ENCODE measurements at places on chromosomes 7 and 10. TPM values are rescaled to one million over a fixed set of nuclear protein-coding genes. Genes with fewer than 3 reads are reported as not detected.

DNA sequence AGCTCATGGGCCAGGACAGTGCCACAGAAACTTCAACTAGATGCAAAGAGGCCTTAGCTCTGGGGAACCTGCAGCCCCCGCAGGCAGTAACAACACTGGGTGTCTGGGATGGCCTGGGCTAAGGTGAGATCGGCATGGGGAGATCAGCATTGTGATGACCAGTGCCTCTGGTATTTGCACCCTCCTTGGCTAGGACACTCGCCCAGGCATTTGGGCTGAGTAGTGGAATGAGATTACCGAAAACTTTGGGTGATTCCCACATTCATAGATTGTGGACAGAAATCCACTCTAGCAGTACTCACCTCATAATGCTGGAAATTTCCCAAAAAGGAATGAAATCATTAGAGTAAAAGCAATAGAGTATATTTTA, 70.6 kb upstream of the ZMIZ2 start:
- no peak overlapping the region for H3K4me3 ChIP-seq
- no peak overlapping the region for H3K27ac ChIP-seq
- H3K36me3 ChIP-seq, result peaks cover 96% of the 10 kb centered on the region
- peaks cover 7% of the 10 kb centered on the region for H3K4me1 ChIP-seq
- no peak for DNase-seq
- no peaks in the 10 kb centered on the region for H3K27me3 ChIP-seq

DNA sequence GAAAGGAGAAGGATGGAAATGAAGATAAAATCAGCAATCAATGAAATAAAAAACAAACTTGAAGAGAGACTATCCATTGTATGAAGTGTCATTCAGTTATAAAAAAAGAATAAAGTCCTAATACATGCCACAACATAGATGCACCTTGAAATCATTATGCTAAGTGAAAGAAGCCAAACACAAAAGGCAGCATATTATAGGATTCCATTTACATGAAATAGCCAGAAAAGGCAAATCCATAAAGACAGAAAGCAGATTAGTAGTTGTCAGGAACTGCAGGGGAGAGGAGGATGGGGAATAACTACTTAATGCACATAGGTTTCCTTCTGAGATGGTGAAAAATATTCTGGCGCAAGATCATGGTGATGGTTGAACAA, 6.6 kb upstream of the PON1 start:
- H3K27me3 ChIP-seq, result no peaks in the 10 kb centered on the region
- no peak for DNase-seq
- H3K36me3 ChIP-seq, result no peaks in the 10 kb centered on the region

DNA sequence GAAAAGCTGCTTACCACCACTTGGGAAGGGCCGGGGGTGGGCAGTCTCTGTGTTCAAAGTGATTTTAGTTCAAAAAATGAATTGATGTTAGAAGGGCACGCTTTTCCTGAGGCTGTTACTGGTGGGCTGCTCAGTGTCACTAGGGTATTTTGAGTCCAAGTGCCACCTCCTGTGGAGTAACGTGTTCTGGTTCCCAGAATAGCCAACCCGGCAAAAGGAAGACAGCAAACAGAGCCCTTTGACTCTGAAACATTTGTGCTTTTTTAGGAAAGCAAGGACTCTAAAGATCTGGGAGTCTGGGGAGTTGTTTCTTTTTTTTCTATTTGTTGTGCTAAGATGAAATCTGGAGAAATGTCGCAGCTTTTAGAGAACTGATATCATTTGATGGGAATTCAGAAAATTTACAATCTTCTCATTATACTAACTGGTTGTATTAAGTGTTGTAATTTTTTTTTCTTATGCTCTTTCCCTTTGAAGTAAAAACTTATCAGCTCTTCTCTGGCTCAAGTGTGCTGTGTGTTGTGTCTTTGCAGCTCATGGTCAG, 66.2 kb downstream of the MKX start:
- H3K4me1 ChIP-seq, result peaks cover 52% of the 10 kb centered on the region
- no peak for DNase-seq
- H3K36me3 ChIP-seq, result no peaks in the 10 kb centered on the region
- H3K27ac ChIP-seq, result peak overlapping the region; percentile 73

- DNase-seq, result no peak
- H3K27me3 ChIP-seq, result no peaks in the 10 kb centered on the region
- no peak overlapping the region for H3K4me3 ChIP-seq
Observed at GRCh38 chr10:114445332-114445731, 41.0 kb upstream of the AFAP1L2 start.

- no peaks in the 10 kb centered on the region for H3K4me1 ChIP-seq
- peak; percentile 48 for DNase-seq
- no peak overlapping the region for H3K27ac ChIP-seq
- H3K36me3 ChIP-seq, result peaks cover 25% of the 10 kb centered on the region
- no peak overlapping the region for H3K4me3 ChIP-seq
- H3K27me3 ChIP-seq, result no peaks in the 10 kb centered on the region
Observed at GRCh38 chr10:285216-285615, 150.0 kb downstream of the ZMYND11 start.

DNA sequence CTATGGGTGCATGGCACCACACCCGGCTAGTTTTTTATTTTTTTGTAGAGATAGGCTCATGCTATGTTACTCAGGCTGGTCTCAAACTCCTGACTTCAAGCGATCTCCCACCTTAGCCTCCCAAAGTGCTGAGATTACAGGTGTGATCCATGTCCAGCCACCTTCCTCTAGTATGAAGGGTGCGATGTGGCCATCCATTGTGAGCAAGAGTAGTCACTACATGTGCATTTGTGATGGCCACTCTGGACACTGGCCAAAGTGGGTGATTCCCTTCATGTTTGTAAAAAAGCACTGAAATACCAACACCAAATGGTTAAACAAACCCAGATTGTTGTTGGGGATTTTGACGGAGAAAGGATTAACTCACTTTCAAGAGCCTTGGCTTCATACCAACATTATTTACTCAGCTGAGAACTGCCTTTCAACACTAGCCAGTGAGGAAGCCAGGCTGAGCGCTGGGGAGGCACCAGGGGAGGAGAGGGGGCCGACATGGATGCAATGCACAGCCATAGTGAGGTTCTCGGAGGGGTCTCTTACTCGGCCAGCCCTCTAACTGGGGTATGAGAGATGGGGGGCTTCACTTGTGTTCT, 198.1 kb upstream of the LYZL2 start:
- H3K27ac ChIP-seq, result no peak overlapping the region
- no peak overlapping the region for H3K4me3 ChIP-seq
- no peaks in the 10 kb centered on the region for H3K27me3 ChIP-seq
- peaks cover 30% of the 10 kb centered on the region for H3K4me1 ChIP-seq
- no peaks in the 10 kb centered on the region for H3K36me3 ChIP-seq

GRCh38 chr10:35486297-35486990, 118.7 kb upstream of the GJD4 start:
- H3K27ac ChIP-seq, result no peak overlapping the region
- no peak for DNase-seq
- no peak overlapping the region for H3K4me3 ChIP-seq
- H3K27me3 ChIP-seq, result no peaks in the 10 kb centered on the region

DNA sequence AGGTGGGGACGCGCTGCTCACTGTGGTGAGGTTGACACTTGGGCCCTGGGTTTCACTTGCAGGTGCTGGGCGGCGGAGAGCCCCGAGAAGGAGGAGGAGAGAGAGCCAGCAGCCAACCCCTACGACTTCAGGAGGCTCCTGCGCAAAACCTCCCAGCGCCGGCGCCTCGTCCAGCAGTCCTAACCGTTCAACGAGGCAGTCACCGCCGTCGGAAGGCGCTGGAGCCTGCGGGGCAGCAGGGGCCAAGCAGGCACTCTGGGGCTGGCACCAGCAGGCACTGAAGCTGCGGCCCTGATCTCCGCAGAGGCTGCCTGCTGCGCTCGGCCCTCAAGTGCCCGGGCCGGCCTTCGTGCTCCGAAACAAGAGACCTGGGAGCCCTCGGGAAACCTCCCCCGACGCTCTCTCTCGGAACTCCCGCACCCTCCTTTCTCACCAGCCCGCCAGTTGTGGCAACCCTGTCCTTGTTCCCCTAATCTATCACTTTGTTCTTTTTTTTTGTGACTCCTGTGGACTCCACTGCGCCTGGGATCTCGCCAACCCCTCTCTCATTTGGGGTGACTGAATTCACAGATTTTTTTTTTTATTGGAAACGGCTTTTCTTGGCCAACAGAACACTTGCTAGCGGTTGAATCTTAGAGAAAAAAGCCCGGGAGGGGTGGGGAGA, 4.7 kb upstream of the GAD2 start:
- no peaks in the 10 kb centered on the region for H3K4me1 ChIP-seq
- no peak overlapping the region for H3K27ac ChIP-seq
- DNase-seq, result no peak
- H3K36me3 ChIP-seq, result no peaks in the 10 kb centered on the region

- H3K27ac ChIP-seq, result no peak overlapping the region
- no peaks in the 10 kb centered on the region for H3K36me3 ChIP-seq
- no peaks in the 10 kb centered on the region for H3K4me1 ChIP-seq
Observed at GRCh38 chr7:29865526-29865925, 59.2 kb downstream of the WIPF3 start.

DNA sequence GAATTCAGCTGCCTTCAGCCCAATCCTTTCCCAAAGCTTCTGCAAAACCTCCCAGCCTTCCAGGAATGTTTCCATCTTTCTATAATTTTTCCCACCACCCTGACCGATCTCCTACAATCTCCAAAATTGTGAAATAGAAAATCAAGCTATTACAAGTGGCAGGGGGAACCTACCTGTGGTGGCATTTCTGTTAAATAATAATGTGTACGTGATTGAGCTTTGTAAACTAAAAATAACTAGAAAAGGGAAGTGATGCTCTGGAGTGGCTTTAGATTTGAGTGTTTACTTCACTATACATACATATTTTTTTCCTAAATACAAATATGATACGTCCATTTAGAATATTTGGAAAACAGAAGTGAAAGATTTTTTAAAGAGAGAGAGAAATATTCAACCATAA, 593.6 kb downstream of the GRM8 start:
- no peak overlapping the region for H3K27ac ChIP-seq
- H3K4me3 ChIP-seq, result no peak overlapping the region
- no peaks in the 10 kb centered on the region for H3K27me3 ChIP-seq
- H3K4me1 ChIP-seq, result no peaks in the 10 kb centered on the region
- no peaks in the 10 kb centered on the region for H3K36me3 ChIP-seq

DNA sequence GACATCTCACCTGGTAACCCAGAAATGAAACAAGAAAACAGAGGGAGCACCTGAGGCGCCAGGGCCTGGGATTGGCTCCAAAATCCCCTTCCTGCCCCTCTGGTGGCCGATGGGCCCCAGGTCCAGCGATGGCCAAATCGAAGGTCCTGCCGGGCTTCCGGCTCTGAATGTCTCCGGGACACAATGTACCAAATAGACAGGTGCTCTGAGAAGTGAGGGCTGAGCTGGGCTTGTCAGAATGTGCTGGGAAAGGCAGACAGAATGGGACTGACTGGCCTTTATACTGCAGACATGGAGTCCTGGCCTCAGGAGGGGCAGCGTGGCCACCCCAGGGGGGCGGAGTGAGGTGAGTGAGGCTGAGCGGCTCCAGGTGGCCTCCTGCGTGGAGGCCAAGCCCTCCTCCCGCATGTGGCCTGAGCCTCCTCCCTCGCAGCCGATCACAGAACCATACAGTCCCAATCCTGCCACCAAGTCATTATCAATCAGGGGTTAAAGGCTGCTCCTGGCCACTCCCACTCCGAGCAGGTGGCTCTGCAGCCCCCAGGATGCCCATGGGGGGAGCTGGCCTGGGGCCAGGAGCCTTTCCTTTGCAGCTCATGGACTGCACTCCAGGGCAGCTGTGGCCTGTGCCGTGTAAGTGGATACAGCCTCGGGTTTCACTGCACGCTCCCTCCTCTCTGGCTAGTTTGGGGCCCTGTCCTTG, 185.5 kb downstream of the ADARB2 start:
- H3K27me3 ChIP-seq, result no peaks in the 10 kb centered on the region
- no peak overlapping the region for H3K27ac ChIP-seq
- no peaks in the 10 kb centered on the region for H3K4me1 ChIP-seq
- DNase-seq, result peak; percentile 50
- no peaks in the 10 kb centered on the region for H3K36me3 ChIP-seq
- no peak overlapping the region for H3K4me3 ChIP-seq

- DNase-seq, result no peak
- no peaks in the 10 kb centered on the region for H3K36me3 ChIP-seq
- H3K4me3 ChIP-seq, result no peak overlapping the region
- no peak overlapping the region for H3K27ac ChIP-seq
- no peaks in the 10 kb centered on the region for H3K4me1 ChIP-seq
- no peaks in the 10 kb centered on the region for H3K27me3 ChIP-seq
Observed at GRCh38 chr7:24967696-24968095, 12.3 kb downstream of the OSBPL3 start.

DNA sequence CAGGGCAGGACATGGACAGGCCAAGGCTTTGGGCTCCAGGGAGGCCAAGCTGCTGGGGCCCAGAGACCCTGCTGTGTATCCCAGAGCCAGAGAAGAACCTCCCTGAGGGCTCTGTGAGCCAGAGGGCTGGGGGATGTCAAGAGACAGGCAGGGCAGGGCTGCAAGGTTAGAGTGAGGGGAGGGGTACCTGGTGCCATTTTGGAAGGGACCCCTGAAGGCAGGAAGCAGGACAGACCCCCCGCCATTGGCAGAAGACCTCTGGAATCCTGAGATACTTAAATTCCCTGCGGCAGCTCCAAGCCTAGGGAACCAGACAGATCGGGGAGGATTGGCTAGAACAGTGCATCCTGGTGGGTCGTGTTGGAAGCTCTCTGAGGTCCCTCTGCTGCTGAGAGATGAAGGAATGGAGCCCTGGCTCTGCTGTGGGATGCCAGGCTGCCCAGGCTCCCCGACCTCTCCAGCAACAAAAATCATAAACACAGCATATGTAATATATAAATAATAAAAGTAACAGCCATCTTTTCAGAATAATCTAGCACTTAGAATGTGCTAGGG, 75.0 kb downstream of the LHPP start:
- H3K36me3 ChIP-seq, result no peaks in the 10 kb centered on the region
- H3K27ac ChIP-seq, result no peak overlapping the region
- no peak overlapping the region for H3K4me3 ChIP-seq
- H3K4me1 ChIP-seq, result no peaks in the 10 kb centered on the region
- H3K27me3 ChIP-seq, result no peaks in the 10 kb centered on the region
- DNase-seq, result no peak

- H3K4me3 ChIP-seq, result no peak overlapping the region
- DNase-seq, result no peak
- no peaks in the 10 kb centered on the region for H3K4me1 ChIP-seq
- H3K36me3 ChIP-seq, result no peaks in the 10 kb centered on the region
- H3K27me3 ChIP-seq, result no peaks in the 10 kb centered on the region
- H3K27ac ChIP-seq, result no peak overlapping the region
Observed at GRCh38 chr10:82768040-82768439, 893.0 kb downstream of the NRG3 start.

GRCh38 chr10:121405549-121405948, 192.7 kb downstream of the FGFR2 start:
- H3K27ac ChIP-seq, result no peak overlapping the region
- H3K4me3 ChIP-seq, result no peak overlapping the region
- H3K27me3 ChIP-seq, result no peaks in the 10 kb centered on the region
- H3K36me3 ChIP-seq, result no peaks in the 10 kb centered on the region
- DNase-seq, result no peak

The UNCX gene
- not detected for total RNA-seq

The BHLHA15 gene
- not detected for total RNA-seq

The RPEL1 gene
- not detected for total RNA-seq

The LIPK gene
- not detected for total RNA-seq

The GPRIN2 gene
- 1.4 TPM for total RNA-seq

The PAPOLB gene
- total RNA-seq, result 0.49 TPM

The ZNF503 gene
- total RNA-seq, result 19.4 TPM

The OGDHL gene
- total RNA-seq, result 0.82 TPM

The FGFR2 gene
- total RNA-seq, result 143 TPM

The MEIG1 gene
- total RNA-seq, result not detected

The ATP6V0A4 gene
- total RNA-seq, result not detected

The CFTR gene
- total RNA-seq, result under 0.01 TPM

The UTF1 gene
- total RNA-seq, result not detected

The PPIA gene
- total RNA-seq, result 1,277 TPM

The NKX1-2 gene
- total RNA-seq, result not detected

The SEMA3C gene
- total RNA-seq, result 287 TPM

The CEP55 gene
- not detected for total RNA-seq

The CADPS2 gene
- 10.0 TPM for total RNA-seq

Data from sigmoid colon (tissue), 7 donors.